ENCODE measurements at places on chromosomes 6 and 20.

DNA sequence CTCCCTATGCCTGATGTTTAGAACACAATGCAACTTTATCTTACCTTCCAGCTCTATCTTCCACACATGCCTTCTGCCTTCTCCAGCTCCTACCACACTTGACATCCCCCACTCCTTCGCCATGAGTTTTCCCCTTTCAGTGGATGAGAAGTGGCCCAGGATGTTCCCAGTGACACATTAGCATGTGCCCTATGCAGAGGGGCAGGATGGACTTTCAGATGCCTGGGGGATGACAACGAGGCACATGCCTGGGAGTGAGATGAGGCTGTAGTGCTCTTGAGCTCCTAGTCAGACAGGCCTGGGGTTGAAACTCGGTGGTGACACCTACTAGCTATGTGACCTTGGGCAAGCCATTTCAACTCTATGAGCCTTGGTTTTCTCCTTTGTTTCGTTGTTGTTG lies 20.1 kb upstream of the SLC32A1 start:
- DNase-seq, result no peak

GRCh38 chr20:50710492-50711063 lies 19.2 kb upstream of the RIPOR3 start:
- DNase-seq, result no peak

DNA sequence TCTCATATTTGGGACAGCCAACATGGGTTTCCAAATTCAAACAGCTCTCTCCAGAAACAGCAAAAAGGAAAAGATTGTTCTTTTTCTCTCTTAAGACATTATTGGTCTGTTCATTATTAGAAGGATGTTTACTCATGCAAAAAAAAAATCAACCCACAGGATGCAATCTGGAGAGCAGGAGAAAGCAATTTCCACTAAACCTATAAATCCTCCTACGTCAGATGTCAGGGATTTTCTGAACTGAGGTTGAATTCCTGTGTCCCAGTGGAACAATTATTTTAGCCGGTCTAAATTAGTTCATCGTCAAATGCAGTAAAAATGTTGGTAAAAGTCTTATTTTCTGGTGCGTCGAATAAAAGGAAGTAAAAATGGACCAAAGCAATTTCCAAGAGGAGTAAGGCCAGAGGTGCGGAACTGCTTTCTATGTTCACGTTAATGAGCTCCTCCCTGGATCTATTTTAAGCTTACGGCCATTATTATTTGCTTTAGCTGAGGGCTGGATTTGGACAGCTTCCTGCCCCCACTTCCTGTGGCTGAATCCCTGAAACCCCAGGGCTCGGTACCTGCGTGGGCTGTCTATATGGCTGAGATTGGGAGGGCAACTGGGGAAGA lies at the start of gene GABRR1:
Gene GABRR1 (minus strand): TSS at position 60 of the 612 bp plus-strand sequence. CDS start 36 bp downstream, at position 24.
- DNase-seq, result no peak

DNA sequence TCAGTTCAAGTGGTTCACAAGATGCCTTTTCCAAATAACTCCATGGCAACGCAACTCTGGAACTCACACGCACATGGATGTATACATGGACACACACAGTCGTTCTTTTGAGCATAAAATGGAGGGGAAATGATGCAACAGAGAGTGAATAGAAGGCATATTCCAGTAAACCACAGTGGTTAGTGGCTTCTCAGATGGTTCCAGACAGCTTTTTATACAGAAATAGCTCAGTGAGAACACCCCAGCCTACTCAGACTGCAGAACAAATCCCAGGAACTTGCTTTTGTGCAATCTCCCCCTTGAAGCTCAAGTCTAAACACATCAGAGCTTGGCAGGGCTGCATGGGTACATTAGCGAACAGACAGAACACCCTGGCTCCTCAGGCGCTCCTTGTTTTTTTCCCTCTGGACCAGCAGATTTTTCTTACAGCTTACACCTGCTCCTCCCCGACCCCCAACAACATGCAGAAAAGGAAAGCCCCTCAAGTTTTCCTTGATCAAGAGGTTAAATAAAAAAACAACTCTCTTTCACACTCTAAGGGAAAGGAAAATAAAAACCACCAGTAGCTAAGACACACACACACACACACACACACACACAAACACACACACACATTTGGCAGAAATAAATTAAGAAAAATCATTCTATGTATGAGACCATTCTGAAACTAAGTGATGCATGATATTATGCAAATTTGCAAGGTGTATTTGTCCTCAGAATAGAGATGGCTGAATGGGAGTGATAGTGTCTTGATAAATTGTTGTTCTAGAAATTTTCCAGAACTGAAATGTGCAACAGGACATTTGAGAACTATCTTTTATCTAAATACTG lies 51.2 kb upstream of the RANBP9 start:
- DNase-seq, result no peak

- no peak for DNase-seq
These were observed 264.5 kb upstream of the BMP2 start for GRCh38 chr20:6502999-6503398.

DNA sequence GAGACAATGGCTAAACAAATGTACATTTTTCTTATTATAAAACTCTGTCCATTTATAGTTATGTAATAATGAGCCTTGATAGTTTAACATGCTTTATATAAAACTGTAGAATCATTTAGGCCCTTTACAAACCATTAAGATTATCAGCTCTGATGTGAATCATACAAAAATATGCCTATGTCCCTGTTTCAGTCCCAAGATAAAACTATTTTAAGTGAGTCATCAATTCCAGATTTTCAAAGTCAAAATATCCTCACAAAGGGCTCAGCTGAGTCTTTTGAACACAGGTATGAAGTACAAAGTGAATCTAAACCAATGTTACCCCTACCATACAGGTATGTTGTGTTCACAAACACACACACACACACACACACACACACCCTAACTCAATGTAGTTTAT lies 88.0 kb downstream of the PTPRK start:
- DNase-seq, result peak; percentile 35

DNA sequence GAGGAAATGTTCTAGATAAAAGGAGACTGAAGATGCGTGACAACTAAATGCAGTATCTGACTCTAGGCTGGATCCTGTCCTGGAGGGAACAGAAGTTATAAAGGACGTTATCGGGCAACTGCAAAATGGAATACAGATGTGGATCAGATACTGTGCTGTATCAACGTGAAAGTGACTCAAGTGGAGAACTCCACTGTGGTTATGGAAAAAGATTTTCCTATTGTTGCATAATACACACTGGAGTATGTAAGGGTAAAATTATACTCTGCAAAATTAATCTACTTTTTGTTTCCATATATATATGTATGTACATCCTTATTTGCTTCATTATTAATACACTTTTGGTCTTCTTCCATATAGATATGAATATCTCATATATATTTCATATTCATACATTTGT lies 654.0 kb downstream of the QKI start:
- no peak for DNase-seq

DNA sequence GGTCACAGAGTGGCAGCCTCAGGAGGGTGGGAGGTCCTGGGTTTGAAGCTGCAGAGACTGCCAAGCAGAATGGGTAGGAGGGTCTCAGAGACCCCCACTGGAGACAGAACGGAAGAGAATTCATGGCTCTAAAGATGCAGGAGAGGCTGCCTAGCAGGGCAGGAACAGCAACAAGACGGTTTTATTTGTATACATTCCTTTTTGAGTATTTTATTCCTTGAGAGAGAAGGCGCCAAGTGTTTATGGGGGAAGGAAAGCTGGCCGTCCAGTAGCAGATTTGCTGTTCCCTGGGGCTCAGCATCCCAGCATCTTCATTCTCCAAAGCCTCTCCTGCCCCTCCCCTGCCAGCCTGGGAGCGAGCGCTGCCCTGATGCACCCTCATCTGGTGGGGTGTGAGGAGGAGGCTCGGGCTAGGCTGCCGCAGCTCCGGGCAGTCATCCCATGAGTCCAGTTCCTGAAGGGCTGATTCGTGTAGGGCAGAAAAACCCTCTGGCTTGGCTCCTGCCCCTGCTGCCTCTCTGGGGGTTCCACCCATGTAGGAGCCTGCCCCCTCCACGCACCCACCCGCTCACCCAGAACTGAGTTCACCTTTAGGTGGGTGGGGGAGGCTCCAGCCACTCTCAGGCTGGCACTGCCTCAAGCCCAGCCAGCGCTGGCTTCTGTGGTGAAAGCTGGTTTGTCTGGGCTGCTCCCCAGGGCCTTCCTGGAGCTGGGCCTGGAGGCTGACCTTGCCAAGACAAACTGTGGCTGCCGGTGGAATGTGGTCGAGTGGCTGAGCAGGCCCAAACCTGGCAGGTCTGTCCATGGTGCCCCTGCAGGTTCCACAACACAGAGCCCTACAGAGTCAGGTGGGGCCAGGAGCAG lies 32.4 kb downstream of the CPXM1 start:
- DNase-seq, result no peak

GRCh38 chr6:124524491-124525200 lies 437.6 kb upstream of the RNF217 start:
- DNase-seq, result no peak
